ENCODE measurements at places on chromosomes 13 and 19.
A peak's percentile ranks its signal among the peaks of the same experiment; 100 is the strongest.

DNA sequence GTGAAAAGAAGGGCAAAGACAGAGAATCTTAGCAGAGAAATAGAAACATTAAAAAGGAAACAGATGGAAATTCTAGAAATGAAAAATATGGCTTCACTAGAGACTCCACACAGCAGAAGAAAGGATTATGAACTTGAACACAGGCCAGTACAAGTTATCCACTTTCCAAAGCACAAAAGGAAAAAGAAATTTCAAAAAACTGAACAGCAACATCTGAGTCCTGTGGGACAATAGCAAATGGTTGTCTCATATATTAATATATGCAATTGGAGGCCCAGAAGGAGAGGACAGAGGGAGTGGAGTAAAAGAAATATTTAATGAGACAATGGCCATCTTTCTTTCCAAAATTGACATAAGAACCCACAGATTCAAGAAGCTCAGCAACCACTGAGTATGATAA lies 141.7 kb upstream of the GJB6 start:
- no peak for DNase-seq

DNA sequence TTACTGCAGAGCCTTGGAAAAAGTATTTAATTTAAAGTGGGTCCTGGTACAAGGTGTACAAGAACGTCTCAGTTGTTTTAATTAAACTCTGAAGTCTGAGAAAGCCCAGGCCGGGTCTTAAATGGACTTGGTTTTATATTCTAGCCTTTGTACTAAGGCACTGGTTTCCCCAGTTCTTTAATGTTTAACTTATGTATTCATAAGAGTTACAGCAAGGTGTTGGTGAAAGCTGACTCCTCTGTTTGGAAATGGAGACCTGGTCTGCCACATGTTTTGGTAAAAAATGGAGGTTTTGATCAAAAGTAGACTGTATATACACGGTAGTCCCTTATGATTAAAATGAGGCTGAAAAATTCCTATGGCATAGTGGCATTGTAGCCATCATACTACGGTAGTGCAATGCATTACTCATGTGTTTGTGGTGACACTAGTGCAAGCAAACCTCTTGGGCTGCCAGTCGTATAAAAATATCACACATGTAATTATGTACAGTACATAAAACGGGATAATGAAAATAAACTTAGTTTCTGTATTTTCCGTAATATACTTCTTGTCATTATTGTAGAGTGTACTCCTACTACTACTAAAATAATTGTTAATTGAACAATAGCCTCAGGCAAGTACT lies 883.4 kb upstream of the SPRY2 start:
- no peak for DNase-seq

GRCh38 chr13:110024645-110024980 lies 238.2 kb upstream of the IRS2 start:
- peak; percentile 51 for DNase-seq

DNA sequence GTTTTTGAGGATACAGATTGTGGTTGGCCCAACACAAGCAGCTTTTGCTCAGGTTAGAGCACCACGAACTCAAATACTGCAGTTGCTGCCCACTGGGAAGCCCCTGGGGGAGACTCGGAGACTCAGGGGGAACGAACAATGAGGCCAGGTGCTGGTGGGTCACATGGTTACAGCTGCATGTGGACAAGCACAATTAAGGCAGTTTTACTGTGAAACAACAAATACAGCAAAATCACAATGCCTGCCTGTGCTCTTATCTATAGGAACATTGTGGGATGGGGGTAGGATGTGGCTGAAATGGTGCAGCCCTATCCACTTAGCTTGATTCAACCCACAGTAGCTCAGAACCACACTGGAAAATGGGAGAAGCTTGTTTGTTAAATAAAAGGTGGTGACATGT lies 119.7 kb upstream of the SPATA13 start:
- DNase-seq = no peak

DNA sequence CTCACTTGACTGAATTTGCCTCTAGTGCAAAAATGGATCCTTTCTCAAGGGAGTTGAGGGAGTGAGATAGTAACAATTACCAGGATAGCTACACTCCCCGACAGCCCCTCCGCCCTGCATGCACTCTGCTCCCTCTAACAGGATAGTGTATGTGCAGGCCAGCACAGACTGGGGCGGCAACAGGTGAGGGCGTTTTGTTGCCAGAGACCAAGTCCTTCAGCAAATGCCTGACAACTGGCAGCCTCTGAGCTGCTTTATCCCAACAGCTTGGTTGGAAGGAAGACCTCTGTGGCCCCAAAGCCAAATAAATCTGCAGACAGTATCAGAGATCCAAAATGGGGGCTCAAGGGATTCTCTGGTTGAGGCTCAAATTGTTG lies 86.6 kb downstream of the SLC7A1 start:
- no peak for DNase-seq

GRCh38 chr19:913080-913748 lies at the start of gene R3HDM4:
R3HDM4 (minus strand) TSS chr19:913219; CDS start chr19:913157, 62 bp downstream.
- DNase-seq = peak; percentile 71

DNA sequence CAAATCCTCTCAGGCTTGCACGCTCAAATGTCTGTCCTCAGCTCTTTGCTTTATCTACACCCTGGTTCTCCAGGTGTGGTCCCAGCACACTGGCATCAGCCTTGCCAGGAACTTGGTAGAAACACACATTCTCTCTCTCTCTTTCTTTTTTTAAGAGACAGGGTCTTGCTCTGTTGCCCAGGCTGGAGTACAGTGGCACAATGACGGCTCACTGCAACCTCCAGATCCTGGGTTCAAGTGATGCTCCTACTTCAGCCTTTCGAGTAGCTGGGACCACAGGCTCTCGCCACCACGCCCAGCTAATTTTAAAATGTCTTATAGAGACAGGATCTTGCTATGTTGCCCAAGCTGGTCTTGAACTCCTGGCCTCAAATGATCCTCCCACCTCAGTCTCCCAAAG lies 20.8 kb downstream of the ADGRL1 start:
- DNase-seq = no peak

GRCh38 chr19:40650749-40651305 lies 39.6 kb downstream of the NUMBL start:
- DNase-seq = peak; percentile 92

- no peak for DNase-seq
Observed at GRCh38 chr19:10152100-10152499, 32.4 kb upstream of the EIF3G start.

DNA sequence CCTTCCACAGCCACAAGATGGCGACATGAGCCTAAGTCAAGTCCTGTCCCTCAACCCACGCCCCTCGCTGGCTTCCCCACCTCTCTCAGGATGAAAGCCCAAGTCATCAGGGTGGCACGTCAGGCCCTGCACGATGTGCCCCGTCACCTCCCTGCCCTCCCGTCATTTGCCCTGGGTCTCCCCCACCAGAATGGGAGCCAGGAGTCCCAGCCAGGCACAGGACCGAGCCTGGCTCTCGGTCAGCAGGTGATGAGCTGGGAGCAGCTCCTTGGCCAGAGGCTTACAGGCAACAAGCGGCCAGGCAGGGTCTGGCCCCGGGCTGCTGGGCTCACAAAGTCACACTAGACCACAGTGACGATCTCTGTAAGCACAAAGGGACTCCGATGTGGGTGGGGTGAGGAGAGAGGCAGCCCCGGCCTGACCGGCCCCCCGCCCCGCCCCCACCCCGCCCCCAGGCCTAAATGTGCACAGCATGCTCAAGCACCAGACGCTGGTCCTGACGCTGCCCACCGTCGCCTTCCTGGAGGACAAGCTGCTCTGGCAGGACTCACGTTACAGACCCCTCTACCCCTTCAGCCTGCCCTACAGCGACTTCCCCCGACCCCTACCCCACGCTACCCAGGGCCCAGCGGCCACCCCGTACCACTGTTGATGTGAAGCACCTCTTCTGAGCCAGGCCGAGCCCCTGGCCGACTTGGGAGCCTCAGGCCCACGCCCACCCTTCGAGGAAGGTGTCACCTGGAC lies 7.3 kb downstream of the MRPL4 start:
- peak; percentile 89 for DNase-seq

GRCh38 chr13:103157016-103157415 lies 90.8 kb upstream of the SLC10A2 start:
- no peak for DNase-seq

DNA sequence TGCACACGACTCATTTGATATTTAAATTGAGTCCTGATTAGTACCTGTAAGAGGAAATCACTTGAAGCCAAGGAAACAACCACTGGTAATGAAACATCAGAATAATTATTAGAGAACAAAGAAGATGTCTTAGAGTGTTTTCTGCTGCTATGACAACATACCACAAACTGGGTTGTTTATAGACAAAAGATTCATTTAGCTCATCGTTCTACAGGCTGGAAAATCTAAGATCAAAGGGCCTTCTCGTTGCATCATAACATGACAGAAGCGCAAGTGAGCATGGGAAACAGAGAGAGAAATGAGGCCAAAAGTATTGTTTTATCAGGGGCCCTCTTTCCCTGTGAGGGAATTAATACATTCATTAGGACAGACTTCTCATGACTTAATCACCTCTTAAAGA lies 1024.0 kb upstream of the PCDH9 start:
- no peak for DNase-seq

DNA sequence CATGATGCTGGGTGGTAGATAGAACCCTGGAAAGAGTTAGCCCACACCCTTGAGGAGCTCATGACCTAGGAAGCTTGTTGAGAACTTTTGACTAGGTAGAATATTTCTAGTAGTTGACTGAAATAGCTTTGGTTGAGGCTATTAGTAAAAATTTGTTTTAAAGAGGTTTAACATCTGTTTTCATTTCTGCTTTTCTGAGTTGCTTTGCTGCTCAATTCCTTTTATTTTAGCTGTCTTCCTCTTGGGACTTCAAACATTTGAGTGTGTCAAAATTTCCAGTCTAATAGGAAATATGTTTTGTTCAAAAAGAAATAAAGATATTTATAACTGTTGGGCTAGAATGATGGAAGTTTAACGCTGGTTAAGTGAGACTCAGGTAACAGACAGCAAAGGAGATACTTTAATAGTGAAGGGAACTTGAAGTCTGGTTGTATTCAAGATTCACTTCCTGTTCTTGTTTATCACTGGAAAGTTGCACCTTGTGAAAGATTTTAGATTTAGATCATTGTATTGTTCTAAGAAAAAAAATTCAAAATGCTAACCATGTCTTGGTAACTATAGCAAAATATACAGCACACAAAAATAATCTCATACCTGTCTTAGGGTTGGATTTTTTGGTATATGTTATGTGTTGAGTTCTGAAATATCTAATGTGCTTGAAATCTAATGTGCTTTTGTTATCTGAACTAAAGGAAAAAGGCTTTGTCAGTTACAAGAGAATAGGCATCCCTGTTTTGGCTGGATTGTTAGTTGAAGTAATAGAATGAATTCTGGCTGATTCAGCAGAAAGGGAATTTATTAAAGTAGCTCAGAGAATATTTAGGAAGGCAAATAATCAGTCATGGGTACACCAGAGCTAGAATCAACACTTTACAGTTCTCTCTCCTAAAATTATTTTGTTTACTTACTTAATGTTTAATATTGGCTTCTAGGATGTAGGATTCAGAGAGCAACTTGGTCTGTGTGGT lies 24.4 kb upstream of the GPR18 start:
- DNase-seq = no peak

GRCh38 chr19:1361601-1362386 lies 21.9 kb upstream of the NDUFS7 start:
- DNase-seq = peak; percentile 84

DNA sequence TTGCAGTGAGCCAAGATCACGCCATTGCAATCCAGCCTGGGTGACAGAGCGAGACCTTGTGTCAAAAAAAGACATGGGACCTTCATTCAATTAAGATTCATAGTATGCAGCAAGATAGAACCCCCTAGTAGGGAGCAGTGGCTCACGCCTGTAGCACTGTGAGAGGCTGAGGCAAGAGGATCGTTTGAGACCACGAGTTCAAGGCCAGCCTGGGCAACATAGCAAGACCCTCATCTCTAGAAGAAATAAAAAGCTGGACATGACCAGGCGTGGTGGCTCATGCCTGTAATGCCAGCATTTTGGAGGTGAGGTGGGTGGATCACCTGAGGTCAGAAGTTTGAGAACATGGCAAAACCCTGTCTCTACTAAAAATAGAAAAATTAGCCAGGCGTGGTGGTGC lies 7.1 kb upstream of the LGALS7 start:
- no peak for DNase-seq

DNA sequence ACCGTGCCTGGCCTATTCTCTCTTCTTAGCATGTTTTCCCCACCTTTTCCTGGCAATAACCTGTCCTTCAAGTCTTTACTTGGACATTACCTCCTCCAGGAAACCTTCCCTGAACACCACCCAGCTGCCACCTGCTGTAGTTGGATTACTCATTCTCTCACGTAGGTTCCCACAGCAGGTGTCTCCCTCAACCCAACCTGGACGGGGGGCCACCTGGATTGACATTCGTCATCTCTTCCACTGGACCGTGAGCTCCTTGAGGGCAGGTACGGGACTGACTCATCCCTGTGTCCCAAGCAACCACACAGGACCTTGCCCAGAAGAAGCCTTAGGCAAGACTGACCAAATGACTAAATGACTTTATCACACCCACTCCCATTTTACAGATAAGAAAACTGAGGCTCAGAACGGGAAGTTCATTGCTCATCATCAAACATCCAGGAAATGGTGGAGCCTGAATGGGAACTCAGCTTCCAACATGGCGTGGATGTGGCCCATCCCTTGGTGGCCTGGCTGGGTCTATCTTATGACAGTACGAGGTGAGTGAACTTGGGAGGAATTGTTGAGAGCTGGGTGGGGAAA lies 3.5 kb upstream of the KLK6 start:
- no peak for DNase-seq

DNA sequence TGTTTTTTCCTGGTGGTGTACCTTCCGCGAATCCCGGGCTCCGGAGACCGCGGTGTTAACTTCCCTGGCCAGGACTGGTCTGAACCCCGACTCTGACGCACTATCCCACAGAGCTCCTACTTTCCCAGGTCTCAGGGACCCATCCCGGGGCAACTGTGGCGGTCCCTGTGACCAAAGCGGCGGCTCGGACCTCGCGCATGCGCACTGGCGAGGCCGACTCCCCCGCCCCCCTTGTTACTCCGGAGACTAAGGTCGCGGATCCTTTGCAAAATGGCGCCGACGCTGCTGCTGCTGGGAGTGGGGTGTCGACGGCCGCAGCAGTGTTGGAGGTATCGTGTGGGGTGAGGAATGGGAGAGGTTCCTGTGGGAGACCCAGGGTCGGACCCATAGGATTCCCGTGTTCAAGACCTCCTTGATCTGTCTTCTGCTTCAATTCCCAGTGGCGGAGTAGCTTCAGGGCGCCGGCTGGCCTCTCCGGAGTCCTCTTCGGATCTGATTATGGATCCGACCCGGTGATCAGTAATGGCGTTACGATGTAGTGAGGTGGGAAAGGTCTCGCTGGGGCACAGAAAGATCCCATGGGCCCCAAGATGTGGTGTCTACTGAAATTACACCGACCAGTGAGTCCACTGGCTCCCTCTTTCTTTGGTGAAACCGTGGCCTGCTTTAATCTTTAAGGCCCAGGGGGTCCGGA lies 66.6 kb upstream of the ZNF527 start:
- DNase-seq = no peak

- DNase-seq = peak; percentile 58
Observed at GRCh38 chr13:104314926-104315535, 1248.8 kb upstream of the SLC10A2 start.

All from cardiac fibroblast (primary cell).